ENCODE measurements at places on chromosomes 16 and 17. TPM values are rescaled to one million over a fixed set of nuclear protein-coding genes. Genes with fewer than 3 reads are reported as not detected.

- no peak for DNase-seq
Measured at GRCh38 chr17:35245196-35245486, 2.3 kb downstream of the SLFN5 start.

DNA sequence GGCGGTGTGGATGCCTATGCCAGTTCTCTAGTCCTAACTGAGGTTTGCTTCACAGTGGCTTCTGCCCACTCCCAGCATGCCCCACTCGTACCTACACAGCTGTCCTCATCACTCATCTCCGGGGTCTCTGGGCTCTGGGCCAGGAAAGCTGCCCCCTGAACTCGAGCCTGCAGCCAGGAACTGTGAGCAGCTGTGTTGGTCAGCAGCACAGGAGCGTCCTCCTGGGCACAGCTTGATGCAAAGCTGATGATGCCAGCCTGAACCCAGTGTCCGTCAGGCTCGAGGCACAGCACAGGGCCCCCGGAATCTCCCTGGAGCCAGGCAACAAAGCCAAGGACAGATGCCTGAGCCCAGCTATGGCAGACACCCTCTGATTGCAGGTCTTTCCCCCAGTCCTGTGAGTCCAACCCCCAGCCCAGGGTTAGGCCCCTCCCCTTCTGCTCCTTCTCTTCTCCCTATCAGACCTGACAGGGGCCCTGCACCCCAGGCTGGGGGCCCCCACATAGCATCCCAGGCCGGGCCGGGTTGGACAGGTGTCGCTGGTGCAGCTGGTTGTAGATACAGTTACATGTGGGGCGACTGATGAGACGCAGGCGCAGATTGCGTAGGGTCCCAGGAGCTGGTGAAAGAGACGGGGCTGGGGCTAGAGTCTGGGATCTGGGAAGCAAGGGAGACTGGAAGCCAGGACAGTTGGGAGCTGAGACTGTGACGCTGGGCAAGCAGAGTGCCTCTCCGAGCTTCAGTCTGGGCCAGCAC is 2.7 kb downstream of the PRSS53 start:
- no peak for DNase-seq

DNA sequence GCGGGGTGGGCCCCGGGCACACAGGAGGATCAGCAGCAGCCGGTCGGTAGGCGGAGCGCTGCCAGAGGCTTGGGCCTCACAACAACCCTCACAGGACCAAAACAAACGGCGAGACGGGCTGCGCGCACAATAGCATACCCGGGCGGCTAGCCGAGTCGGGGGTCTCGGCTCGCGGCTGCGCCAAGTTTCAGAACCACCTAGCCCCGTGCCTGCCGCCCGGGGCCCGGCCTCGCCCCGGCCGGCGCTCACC is 732 bp downstream of the ULK2 start:
- peak; percentile 65 for DNase-seq

DNA sequence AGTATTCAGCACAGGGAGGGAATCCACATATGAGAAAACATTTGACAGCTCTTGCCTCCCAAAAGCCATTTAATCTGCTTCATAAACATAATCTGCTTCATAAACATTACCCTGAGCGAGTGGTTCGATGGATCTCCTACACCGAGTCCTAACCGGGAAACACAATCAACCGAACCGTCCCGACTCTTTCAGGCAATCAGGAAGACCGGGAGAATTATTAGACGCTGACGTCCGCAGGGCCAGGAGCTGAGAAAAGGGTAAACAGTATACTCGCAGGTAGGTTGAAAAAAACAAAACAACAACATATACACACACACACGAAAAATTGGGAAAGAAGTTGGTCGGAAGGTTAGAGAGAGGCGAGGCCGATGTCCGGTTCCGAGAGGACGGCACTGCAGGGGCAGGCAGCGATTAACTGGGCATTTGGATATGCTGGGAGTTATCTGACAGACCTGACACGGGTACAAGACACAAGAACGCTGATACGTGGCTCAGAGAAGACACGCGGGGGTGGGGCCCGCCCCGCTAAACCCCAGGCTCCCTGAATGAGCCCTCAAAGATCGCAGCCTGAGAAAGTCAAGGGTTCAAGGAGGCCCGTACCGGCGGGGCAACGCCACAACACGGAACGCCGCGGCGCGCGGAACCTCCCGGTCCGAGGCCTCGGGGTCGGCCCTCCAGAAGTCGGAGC is 585 bp downstream of the AP1G1 start:
- peak; percentile 45 for DNase-seq

- DNase-seq = no peak
Measured at GRCh38 chr16:31708348-31708747, 165.3 kb upstream of the ZNF267 start.

- DNase-seq = no peak
Measured at GRCh38 chr17:29042679-29043538, at the start of gene PIPOX. TSS of gene PIPOX (plus strand) at chr17:29043141. CDS start at chr17:29043226, 85 bp downstream.

The ZPBP2 gene
- not detected for total RNA-seq

DNA sequence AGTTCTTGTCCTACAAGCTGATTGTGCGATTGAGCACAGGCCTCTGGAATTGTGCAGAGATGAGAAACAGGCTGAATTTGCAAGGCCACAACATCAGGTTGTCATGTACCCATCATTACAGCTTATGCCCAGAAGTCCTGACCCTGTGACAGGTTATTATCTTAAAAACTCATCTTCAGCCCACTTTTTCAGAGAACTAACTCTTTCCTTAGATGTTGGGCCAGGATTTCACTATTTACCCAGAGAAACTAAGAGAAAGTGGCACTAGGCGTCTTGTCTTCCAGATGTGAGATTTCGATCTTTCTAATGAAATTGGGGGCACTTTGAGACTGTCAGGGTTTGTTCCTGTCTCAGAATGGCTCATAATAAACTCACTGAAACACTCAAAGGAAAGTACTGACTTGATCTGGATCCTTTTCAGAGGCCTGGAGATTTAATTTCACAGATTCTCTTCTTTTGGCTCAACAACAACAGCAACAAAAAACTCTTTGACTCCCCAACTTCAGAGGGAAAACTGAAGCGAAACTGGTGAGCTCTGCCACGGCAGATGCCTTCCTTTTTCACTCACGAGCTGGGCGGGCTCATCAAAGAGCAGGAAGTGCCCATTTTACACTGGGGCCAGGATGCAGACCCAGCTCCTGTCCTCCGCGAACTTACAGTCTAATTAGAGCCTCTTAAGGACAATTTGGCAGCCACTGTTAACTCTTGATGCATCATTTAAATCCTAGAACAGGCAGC is 17.7 kb upstream of the SLC12A3 start:
- no peak for DNase-seq

DNA sequence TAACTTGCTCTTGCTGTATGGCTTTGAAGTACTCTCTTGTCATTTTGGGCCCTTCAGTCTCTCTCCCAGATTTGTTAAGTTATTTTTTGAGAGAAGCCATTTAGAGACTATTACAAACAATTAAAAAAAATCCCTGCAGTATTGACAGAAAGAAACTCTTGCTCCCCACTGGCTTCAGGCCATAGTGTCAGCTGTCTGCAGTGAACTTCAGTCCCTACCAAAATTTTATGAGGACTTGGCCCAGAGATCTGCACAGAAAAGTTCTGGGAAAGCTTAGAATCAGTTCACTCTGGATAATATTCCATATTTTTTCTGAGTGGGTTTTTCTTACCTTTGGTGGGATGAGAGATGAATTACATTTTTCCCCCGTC is 30.9 kb upstream of the SUPT4H1 start:
- DNase-seq = no peak

GRCh38 chr17:50201276-50201854 is at the start of gene COL1A1:
TSS of gene COL1A1 (minus strand) at chr17:50201631. CDS start at chr17:50201513, 118 bp downstream.
- peak; percentile 92 for DNase-seq

- DNase-seq = no peak
Measured at GRCh38 chr17:30234296-30234695, 1.2 kb downstream of the SLC6A4 start.

DNA sequence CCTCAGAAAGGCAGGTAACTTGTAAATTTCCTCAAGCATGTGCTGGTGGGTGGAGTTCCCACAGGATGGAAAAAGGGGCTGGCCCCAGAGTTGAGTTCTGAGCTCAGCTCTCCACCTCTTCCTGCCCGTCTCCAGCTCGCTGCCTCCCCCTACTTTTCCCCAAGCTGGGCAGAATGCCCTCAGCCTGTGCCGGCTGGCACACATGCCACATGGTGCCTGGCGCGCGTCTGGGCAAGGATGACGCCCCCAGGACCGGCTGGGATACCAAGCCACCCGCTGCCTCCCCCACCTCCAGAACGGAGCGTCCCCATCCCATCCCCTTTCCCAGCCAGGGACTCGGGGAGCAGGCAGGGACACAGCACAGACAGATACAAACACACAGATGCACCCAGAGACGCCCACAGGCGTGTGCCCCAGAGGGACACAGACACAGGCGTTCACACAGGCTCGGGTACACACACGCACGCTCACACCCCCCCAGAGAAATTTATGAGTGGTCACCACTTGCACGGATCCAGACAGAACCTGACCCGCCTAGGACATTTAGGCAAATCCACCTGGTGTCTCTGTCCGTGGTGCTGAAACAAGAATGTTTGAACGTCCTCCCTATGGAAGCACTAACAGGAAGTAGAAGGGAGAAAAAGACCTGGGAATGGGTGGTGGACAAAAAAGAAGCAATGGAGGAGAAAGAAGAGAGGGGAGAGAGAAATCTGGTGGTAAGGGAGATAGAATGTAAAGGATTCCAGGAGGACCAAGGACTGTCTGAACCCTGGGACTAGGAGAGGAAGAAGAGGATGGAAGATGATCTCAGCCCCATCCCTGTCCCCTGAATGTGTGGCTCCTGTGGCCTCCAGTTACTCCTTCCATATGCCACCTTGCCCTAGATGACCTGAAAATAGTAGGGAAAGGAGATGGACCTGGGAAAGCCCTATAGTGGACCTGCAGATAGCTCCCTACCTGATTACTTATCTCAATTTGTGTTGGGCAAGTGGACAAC is 15.5 kb downstream of the NEUROD2 start:
- DNase-seq = no peak

DNA sequence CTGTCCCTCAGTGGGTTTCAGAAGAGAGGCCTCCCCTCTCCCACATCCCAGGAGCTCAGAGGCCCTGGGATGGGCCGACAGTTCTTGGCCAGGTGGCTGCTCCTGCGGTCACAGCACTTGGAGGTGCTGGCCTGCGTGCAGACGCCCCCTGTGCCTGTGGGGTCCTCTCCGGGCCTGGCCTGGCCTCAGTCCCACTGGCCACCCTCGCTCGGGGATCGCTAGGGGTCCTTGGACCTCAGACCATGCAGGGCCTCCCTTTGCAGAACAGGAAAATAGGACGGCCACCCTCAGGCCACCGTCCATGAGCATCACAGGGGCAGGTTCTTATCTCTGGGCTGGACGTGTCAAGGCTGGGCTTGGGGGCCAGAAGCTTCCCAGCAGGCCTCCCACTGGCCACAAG is 30.0 kb downstream of the METRNL start:
- DNase-seq = no peak

The MPP2 gene
- 9.8 TPM for total RNA-seq

- DNase-seq = no peak
Measured at GRCh38 chr17:65243838-65244625, 106.9 kb downstream of the RGS9 start.

DNA sequence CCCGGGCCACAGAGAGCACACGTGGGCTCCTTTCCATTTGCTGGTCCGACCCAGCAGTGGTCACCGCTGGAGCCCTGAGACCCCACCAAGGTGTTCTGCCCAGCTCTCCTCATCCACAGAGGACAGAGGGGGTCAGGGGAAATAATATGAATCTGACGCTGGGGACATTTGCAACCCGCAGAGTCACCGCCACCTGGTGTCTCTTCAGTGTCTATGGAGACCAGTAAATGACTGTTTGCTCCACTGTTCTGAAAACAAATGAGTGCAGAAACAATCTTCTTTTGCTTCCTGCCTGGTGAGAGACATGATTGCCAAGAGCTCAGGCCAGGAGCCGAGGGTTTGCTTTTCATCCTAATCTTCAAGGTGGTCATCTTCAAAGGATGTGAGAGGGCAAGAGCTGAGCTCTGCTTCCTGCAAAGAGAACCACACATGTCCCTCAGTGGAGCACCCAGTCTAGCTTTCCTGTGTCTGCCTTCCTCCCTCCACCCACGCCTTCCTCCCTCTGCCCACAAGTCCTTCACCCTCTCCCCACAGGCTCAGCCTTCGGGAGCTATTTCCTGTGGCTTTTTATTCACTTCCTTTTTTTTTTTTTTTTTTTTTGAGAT is 14.7 kb upstream of the KLHDC4 start:
- DNase-seq = no peak

GRCh38 chr16:56120447-56121155 is 70.7 kb upstream of the GNAO1 start:
- no peak for DNase-seq

DNA sequence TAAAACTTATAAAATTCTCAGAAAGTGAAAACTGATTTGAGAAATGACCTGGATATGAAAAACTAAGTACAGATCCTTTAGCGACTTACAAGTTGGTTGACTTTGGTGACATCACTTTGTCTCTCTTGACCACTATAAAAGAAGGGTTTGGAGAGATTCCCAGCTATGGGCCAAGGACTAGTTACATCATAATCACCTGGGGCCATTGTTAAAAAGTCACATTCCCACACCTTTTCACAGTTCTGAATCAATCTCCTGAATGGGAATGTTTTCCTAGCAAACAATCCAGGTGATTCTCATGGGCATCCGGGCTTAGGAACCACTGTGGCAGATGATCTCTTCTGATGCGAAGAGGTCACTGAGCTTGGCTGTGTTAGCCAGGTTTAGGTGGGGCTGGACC is 620 bp upstream of the VWA3A start:
- no peak for DNase-seq

The USP6 gene
- 0.08 TPM for total RNA-seq

GRCh38 chr17:43540821-43541674 is 5.1 kb downstream of the ETV4 start:
- no peak for DNase-seq

DNA sequence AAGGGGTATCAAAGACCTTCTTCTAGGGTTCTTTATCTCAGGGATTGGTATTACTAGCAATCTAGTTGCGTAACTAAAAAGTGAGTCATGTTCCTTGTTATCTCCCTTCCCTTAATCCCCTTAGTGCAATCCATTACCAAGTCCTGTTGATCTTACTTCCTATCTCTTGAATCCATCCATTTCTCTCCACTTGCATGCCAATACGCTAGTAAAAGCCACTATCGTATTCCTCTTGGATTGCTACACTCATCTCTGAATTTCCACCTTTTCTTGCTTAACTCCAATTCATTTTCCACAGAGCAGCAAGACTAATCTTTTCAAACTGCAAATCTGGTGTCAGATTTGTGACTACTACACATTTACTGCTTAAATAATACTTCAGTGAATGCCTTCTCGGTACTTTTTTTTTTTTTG is 1.8 kb upstream of the ADAT1 start:
- no peak for DNase-seq

The SNF8 gene
- total RNA-seq = 76.0 TPM

GRCh38 chr16:1655269-1655807 is 22.7 kb upstream of the JPT2 start:
- no peak for DNase-seq

The FOXF1 gene
- 31.7 TPM for total RNA-seq
